Caki2 (cell line): ENCODE measurements at places on chromosomes 3 and 15.
A peak's percentile ranks its signal among the peaks of the same experiment; 100 is the strongest.

GRCh38 chr15:70416829-70417228 lies 319.1 kb upstream of the TLE3 start:
- DNase-seq: no peak

GRCh38 chr15:41693757-41694156 lies 33.6 kb downstream of the MGA start:
- DNase-seq: no peak

GRCh38 chr15:48710952-48711495 lies 65.5 kb upstream of the FBN1 start:
- DNase-seq: no peak

DNA sequence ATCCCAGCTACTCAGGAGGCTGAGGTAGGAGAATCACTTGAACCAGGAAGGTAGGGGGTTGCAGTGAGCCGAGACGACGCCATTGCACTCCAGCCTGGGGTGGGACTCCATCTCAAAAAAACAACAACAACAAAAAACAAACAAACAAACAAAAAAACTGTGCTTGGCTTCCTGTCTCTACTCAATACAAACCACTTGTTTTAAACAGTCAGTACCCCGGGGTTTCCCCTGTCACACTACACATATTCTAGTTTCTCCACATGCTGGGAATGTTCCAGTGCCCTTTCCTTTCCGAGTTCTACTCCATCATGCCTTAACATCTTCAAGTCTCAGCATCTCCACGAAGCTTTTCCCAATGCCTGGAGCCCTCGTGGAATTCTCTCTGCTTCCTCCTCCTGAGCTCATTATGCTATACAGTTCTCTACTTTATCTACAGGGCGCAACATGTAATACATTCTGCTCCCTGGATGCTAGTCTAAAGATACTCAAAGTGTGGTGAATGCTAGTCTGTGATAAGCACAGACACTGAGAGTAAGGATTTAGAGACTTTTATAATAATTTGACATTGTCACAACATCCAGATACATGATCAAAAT lies 7.8 kb downstream of the EMC3 start:
- DNase-seq: no peak

DNA sequence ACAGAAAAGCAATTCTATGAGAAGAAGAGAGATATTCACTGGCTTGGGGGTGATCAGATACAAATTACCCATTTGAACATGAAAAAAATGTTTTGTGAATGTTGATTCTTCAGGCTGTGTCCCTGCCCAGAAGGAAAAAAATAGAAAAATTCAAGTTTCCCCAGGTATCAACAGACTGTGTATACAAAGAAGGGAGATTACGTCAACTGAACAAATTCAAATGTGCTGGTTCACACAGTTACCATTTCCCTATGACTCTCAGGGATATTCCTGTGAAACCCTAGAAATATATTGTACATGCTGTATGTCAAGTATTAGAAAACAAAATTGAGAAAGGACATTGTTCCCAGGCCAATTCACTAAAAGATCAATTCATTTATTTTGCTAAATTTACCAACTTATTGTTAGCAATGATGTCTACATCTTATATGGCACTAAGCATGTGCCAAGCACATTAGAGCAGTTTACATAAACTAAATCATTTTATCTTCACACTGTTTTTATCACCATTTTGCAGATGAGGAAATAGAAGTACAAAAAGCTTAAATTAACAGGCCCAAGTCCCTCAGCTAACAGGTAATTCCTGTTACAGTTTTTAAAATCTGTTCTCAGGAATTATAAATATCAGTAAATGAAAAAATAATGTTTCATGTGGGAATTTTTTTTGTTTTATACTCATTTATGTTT lies 306.7 kb upstream of the ROBO2 start:
- no peak for DNase-seq

DNA sequence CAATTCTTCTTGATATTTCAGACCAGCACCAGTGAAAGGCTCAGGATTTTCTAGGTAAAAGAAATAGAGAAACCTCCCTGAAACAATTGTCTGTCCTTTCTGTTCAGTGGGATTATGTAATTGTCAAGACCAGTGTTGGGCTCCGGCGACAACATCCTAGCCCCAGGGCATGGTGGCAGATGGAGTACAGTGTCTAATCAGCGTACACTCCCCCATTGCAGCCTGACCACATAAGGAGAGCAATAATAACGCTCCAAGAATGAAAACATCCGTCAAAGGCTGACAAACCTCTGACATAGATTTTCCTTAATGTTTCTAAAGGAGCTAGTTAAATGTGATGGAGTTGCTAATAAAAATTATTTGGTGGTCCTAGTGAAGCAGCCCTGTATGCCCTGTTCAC lies 144.6 kb downstream of the EBLN2 start:
- DNase-seq: no peak

GRCh38 chr3:117479095-117479494 lies 769.5 kb downstream of the TUSC7 start:
- no peak for DNase-seq

DNA sequence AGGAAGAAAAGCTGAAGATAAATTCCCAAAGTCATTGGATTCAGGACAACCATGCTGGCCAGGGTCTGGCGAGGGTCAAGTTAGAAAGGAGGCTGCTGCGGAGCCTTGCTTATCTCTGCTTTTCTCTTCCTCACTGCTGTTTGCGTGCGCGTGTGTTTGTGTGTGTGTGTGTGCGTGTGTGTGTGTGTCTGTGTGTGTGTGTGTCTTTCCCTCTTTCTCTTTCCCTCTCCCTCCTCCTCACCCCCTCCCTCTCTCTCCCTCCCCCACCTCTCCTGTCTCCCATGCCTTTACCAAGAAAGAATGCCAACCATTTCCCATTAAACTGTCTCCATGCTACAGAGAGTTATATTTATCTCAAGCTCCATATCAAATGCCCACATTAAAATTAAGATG lies at the start of gene COLQ:
Gene COLQ (minus strand): TSS at position 134 of the 393 bp plus-strand sequence. CDS start 81 bp downstream, at position 53.
- DNase-seq: no peak

DNA sequence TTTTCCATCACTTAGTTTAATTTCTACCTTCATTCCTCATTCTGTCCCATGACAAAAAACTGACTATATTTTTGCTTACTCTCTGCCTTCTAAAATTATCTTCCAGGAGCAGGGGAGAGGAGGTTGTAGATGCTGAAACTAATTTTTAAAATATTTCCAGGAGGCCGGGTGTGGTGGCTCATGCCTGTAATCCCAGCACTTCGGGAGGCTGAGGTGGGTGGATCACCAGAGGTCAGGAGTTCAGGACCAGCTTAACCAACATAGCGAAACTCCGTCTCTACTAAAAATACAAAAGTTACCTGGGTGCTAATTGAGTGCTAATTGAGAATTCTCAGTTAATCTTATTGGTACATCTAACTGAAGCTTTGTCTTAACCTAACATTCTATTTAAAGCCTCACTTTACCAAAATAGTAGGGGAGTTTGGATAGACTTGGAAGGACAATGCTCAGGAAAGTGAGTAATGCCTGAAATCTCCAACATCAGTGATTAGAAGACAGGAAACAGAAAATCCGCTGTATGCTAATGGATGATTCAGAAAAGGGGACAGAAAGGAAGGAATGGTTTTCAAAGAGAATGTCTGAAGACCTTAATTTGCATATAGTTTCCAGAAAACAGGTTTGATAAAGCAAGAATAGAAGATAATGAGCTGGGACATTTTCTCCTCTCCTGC lies 336.1 kb downstream of the GBE1 start:
- DNase-seq: no peak

DNA sequence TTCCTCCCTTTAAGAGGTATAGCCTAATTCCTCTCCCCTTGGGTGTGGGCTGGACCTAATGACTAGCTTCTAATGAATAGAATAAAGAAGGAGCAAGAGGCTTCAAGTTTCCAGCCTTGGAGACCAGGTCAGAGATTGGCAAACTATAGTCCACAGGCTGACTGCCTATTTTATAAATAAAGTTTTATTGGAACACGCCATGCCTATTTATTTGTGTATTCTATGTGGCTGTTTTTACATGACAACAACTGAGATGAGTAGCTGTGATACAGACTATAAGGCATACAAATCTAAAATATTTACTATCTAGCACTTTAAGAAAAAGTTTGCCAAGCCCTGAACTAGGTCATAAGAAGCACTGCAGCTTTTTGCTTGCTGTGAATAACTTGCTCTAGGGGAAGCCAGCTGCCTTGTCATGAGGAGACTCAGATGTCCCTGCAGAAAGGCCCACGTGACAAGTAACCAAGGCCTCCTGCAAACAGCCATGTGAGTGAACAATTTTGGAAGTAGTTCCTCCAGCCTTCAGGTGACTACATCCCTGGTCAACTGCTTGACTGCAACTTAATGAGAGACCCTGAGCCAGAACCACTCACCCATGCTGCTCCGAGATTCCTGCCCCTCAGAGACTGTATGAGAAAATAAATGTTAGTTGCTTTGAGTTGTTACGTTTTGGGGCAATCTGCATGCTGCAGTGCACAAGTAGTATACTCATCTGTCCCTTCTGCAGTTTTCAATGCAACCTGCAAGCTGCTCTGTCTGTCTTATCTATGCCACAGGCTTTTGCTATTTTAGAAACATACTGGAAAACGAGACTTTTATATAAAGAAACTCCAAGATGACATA lies 21.1 kb upstream of the MAP3K13 start:
- DNase-seq: peak; percentile 76

DNA sequence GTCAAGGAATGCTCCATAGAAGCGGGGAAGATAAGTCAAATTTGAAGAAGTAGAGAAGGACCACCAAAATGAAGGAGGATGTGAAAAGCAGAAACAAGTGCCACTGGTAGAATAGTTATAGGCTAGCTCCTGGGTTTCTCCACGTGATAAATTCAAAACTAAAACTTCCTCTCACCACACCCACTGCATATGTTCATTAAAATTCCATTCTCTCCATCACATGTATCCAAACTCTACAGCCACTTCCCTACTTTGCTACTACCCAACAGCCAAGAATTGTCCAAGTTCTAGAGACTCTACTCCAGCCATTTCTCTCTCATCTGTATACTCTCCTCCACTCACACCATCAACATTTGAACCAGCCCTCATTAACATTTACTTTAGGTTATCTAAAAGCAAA lies 60.5 kb downstream of the COL8A1 start:
- DNase-seq: no peak

DNA sequence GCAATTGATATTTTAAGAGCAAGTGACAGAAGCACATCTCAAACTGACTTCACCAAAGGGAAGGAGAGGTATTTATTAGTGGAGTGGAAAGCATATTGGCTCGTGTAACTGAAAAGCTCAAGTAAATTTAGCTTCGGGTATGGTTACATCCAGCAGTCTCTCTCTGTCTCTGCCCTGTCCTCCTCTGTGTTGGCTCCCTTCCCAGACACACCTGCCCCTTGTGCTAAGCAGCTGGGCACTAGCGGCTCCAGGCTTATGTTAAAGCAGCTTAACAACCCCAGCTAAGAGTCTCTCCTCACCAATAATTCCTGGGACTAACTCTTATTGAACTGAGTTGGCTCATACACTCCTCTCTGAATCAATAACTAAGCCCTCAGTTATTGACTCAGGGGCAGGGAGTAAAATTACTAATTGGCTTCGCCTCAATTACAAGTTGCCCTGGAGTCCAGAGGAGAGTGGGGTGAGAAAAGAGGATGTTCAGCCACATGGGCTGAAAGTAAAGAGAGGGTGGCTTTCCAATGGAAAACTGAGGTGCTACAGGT lies 12.8 kb upstream of the SH3BP5 start:
- DNase-seq: no peak
